GM23248 (cell line): ENCODE measurements at places on chromosomes 16 and 17. TPM values are rescaled to one million over a fixed set of nuclear protein-coding genes. Genes with fewer than 3 reads are reported as not detected.

Gene NACA2
- not detected in 2 replicates for total RNA-seq

Gene SKA2
- 24.8 and 44.4 TPM in 2 replicates for total RNA-seq

Gene ARL5C
- total RNA-seq: not detected in 2 replicates

- DNase-seq: no peak
Observed at GRCh38 chr17:39603304-39604016, 4.3 kb downstream of the NEUROD2 start.

GRCh38 chr17:3986270-3986938 lies 22.2 kb upstream of the ATP2A3 start:
- DNase-seq: no peak

- DNase-seq: no peak
Observed at GRCh38 chr16:1069154-1069553, 3.4 kb upstream of the SSTR5 start.

GRCh38 chr16:63497408-63497807 lies 1461.2 kb upstream of the CDH8 start:
- DNase-seq: no peak

DNA sequence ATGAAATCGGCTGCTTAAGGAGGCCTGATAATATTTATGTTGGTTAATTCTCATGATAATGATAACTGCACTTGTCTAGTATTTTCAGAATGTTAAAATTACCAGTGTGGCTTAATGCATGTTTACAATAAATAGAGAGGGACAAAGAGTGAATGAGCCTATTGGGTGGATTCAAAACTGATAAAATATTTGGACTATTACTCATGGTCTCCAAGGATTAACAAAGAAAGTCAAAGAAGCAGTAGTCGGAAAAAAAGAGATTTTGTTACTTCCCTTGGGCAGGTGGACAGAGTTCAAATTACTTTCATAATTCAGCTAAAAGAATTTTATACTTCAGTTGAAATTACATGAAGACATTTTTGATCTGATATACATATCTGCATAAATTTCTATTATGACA lies 258.2 kb upstream of the PMFBP1 start:
- no peak for DNase-seq

GRCh38 chr16:28473714-28474265 lies 1.7 kb upstream of the NPIPB7 start:
- DNase-seq: no peak

- DNase-seq: peak; percentile 90
Observed at GRCh38 chr17:28282596-28282995, 36.4 kb upstream of the TMEM97 start.
